ENCODE measurements at places on chromosomes 4 and X. TPM values are rescaled to one million over a fixed set of nuclear protein-coding genes. Genes with fewer than 3 reads are reported as not detected.

DNA sequence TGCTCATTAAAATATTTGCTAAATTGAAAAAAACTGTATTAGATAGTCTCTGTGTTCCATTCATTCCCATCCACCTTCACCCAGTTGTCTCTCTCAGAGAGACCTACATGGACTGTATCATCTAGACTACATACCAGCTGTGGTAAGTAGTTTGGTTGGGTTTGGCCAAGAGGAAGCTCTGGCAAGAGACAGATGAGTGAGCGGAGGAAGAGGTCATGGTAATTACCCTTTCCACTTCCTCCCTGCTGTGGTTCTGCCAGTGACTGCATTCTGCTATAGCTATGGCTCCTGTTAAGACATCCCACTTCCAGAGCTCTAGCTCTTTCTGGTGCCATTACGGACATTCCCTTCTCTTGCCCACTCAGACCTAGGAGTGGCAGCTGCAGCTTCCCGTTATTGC is 239.0 kb upstream of the MID1 start:
- H3K4me3 ChIP-seq, result no peak overlapping the region
- H3K36me3 ChIP-seq, result no peaks in the 10 kb centered on the region
- H3K4me1 ChIP-seq, result no peaks in the 10 kb centered on the region
- no peaks in the 10 kb centered on the region for H3K27me3 ChIP-seq
- no peak for DNase-seq

DNA sequence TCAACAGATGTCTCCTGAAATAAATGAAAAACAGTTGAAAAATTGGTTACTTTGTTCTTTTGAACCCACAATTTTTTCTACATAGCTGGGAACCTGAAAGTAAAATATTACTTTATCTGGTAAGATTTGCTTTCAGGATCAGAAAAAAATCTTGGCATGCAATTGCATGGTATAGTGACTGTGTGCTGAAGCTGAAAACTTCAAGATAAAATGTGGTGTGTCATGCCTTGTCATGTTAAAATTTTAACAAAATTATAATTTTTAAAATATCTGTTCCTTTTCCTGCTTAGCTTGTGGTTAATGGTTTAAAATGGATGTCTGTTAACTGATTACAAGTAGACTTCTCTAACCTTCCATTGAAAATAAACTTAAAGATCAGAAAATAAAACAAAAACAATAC is 904.8 kb downstream of the PDHA2 start:
- no peaks in the 10 kb centered on the region for H3K36me3 ChIP-seq
- no peaks in the 10 kb centered on the region for H3K27me3 ChIP-seq
- H3K4me1 ChIP-seq, result no peaks in the 10 kb centered on the region
- no peak overlapping the region for H3K4me3 ChIP-seq

GRCh38 chr4:177235026-177235425 is 74.6 kb upstream of the NEIL3 start:
- no peak for DNase-seq
- H3K4me3 ChIP-seq, result no peak overlapping the region
- H3K36me3 ChIP-seq, result no peaks in the 10 kb centered on the region
- H3K27me3 ChIP-seq, result no peaks in the 10 kb centered on the region
- no peak overlapping the region for H3K27ac ChIP-seq
- H3K4me1 ChIP-seq, result no peaks in the 10 kb centered on the region

COL25A1 gene
- total RNA-seq, result 2.3 TPM

- H3K36me3 ChIP-seq, result no peaks in the 10 kb centered on the region
- no peaks in the 10 kb centered on the region for H3K4me1 ChIP-seq
- no peak for DNase-seq
- H3K27me3 ChIP-seq, result no peaks in the 10 kb centered on the region
Observed at GRCh38 chrX:76538860-76539259, 111.3 kb downstream of the MAGEE1 start.

GRCh38 chrX:3165808-3166207 is 124.5 kb downstream of the ARSF start:
- no peak overlapping the region for H3K4me3 ChIP-seq
- no peak for DNase-seq
- H3K36me3 ChIP-seq, result no peaks in the 10 kb centered on the region
- no peaks in the 10 kb centered on the region for H3K27me3 ChIP-seq
- H3K27ac ChIP-seq, result no peak overlapping the region
- no peaks in the 10 kb centered on the region for H3K4me1 ChIP-seq

ARMCX1 gene
- total RNA-seq, result 15.6 TPM

SCML2 gene
- 1.4 TPM for total RNA-seq

- H3K4me3 ChIP-seq, result no peak overlapping the region
- no peaks in the 10 kb centered on the region for H3K27me3 ChIP-seq
- no peak overlapping the region for H3K27ac ChIP-seq
- no peaks in the 10 kb centered on the region for H3K36me3 ChIP-seq
- DNase-seq, result no peak
- H3K4me1 ChIP-seq, result no peaks in the 10 kb centered on the region
Observed at GRCh38 chr4:56728512-56728911, 47.4 kb upstream of the HOPX start.

DMP1 gene
- not detected for total RNA-seq

DNA sequence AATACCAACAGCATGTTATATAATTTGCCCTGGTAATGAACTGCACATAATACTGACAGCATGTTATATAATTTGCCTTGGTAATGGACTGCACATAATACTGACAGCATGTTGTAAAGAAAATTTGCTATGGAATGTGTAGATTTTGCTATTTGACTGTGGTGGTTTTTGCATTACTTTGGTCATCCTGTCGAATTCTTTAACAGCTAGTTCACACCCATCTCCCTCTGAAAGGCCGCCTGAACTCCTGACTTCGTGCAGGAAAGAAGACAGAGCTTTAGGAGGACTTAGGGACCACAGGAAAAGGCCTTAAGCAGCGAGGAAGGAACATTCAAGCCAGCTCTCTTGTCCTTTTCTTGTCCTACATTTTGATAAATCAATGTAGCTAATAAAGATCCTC is 45.2 kb upstream of the DCLK2 start:
- H3K36me3 ChIP-seq, result no peaks in the 10 kb centered on the region
- DNase-seq, result no peak
- no peaks in the 10 kb centered on the region for H3K27me3 ChIP-seq

ADGRL3 gene
- total RNA-seq, result 8.9 TPM

- no peak for DNase-seq
- no peaks in the 10 kb centered on the region for H3K36me3 ChIP-seq
- no peaks in the 10 kb centered on the region for H3K27me3 ChIP-seq
- H3K4me1 ChIP-seq, result peaks cover 7% of the 10 kb centered on the region
Observed at GRCh38 chr4:3683077-3683743, 83.0 kb upstream of the ADRA2C start.

DNA sequence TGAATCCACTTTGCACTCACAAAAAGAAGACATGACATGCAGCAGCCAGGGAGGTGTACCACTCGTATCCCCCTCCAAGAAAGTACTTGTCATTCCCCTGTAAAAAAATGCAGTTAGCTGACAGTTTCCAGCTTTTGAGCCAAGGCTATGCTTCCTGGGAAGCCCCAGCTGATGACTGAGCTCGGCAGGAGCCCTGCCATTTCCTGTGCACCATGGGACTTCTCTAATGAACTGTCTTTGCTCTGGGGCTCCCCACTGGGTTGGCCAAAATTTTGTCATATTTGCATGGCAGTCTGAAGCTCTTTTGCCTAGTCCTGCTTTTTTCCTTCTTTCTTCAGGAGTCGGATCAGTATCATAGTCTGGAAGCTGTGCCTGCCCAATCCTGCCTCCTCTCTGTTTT is 104.5 kb upstream of the MAOA start:
- no peaks in the 10 kb centered on the region for H3K36me3 ChIP-seq
- no peak overlapping the region for H3K27ac ChIP-seq
- peak; percentile 53 for DNase-seq

RCHY1 gene
- total RNA-seq, result 40.2 TPM

- H3K36me3 ChIP-seq, result no peaks in the 10 kb centered on the region
- no peak overlapping the region for H3K4me3 ChIP-seq
- peak; percentile 46 for DNase-seq
- H3K27me3 ChIP-seq, result no peaks in the 10 kb centered on the region
Observed at GRCh38 chr4:3470244-3471097, 7.4 kb downstream of the DOK7 start.

- peak overlapping the region; percentile 58 for H3K27ac ChIP-seq
- H3K27me3 ChIP-seq, result no peaks in the 10 kb centered on the region
- no peak overlapping the region for H3K4me3 ChIP-seq
Observed at GRCh38 chr4:13640149-13640940, 12.8 kb upstream of the BOD1L1 start.

DNA sequence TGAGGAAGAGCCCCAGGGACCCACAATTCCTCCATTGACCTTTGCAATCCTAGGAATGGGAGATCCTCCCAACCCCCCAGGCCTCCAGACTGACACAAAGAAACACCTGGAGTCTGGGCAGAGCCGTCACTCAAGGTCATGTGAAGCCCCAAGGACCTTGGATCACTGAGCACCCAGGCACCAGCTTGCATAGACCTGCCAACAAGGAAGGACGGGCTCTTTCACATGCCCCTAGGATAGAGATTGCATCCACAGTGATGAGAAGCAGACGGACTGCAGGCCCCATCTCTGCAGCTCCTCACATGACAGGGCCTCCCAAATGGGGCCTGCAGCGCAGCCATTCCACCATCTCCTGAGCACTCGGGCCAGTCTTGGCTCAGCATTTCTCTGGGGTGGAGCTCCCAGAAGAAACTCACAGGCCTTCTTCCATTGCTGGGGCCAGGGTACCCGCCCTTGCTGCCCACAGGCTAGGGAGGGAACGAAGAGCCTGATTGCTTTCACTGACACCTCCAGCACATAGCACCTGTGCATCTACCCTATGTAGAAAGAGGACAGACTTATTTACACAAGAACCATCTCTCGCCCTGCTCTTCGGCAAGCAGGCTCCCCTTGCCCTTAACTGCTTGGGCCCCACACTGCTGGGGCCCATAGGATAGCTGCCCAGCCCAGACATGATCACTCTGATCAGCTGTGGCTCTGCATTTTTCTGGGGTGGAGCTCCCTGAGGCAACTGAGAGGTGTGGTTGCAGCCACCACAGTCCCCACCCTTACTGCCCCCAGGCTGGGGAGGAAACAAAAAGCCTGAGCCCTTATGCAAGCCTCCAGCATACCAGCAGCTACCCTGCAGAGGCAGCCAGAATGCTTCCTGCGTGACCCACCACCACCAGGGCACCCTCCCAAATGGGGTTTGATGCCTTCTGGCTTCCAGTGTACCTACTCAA is 185.7 kb upstream of the ZCCHC13 start:
- no peaks in the 10 kb centered on the region for H3K27me3 ChIP-seq
- no peak overlapping the region for H3K27ac ChIP-seq
- no peak overlapping the region for H3K4me3 ChIP-seq
- H3K4me1 ChIP-seq, result no peaks in the 10 kb centered on the region
- no peaks in the 10 kb centered on the region for H3K36me3 ChIP-seq
- DNase-seq, result no peak

DNA sequence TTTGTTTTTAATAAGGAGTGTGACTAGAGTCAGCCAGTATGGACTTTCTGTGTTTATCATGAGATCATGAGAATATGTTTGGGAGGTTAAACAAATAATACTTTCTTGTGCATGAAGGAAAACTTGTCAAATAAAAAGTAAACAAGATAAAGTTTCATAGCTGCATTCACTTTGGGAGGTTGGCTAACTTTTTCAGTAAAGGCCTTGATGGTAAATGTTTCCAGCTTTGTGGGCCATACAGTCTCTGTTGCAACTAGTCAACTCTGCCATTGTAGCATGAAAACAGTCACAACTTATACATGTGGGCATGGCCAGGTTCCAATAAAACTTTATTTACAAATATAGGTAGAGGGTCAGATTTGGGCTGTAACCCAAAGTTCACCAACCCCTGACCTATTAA is 150.4 kb downstream of the MID1 start:
- H3K27me3 ChIP-seq, result no peaks in the 10 kb centered on the region
- no peaks in the 10 kb centered on the region for H3K4me1 ChIP-seq
- no peak overlapping the region for H3K4me3 ChIP-seq
- DNase-seq, result no peak

- H3K4me3 ChIP-seq, result no peak overlapping the region
- no peaks in the 10 kb centered on the region for H3K27me3 ChIP-seq
- no peak for DNase-seq
Observed at GRCh38 chr4:114087596-114088230, 108.3 kb upstream of the ARSJ start.

DNA sequence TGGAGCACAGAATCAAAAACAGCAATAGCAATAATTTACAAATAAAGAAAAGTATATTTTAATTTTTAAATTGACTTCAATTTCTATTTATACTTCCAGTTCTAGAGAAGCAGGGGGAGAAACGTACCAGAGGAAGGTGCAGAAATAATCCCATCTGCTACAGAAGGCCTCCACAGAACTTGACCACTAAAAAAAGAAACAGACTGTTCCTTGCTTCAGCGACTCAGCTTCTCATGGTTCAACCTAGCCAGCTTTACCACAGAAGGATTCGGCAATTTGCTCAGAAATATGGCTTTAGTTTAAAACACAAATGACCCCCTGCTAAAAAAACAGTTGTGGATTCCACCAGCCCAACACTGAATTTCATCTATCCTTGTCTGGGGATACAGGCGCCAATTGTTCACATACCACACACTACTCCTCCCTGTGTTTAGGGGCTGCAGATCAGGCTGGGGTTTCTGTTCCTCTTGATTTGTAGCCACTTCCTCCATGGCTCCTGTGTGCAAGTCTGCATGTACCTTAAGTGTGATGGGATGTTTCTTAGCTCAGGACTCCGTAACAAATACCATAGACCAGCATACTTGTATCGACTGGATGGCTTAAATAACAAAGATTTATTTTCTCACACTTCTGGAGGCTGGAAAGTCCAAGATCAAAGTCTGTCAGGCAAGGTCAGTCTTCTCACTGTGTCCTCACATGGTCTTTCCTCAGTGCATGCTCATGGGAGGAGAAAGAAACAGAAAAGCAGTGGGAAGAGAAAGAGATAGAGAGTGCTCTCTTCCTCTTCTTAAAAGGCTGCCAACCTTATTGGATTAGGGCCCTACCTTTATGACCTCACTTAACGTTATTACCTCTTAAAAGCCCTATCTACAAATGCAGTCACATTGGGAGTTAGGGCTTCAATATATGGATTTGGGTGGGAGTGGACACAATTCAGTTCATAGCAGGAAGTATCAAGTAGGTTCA is 79.1 kb downstream of the AMOT start:
- DNase-seq, result no peak
- peaks cover 6% of the 10 kb centered on the region for H3K27me3 ChIP-seq
- H3K27ac ChIP-seq, result no peak overlapping the region
- no peaks in the 10 kb centered on the region for H3K36me3 ChIP-seq
- H3K4me1 ChIP-seq, result no peaks in the 10 kb centered on the region

GRCh38 chr4:15552557-15553362 is 83.1 kb downstream of the CC2D2A start:
- no peaks in the 10 kb centered on the region for H3K4me1 ChIP-seq
- H3K27ac ChIP-seq, result peak overlapping the region; percentile 84
- no peaks in the 10 kb centered on the region for H3K27me3 ChIP-seq
- H3K4me3 ChIP-seq, result no peak overlapping the region

GUCY1A1 gene
- total RNA-seq, result 64.6 TPM

CENPVL1 gene
- not detected for total RNA-seq

SFRP2 gene
- 4.1 TPM for total RNA-seq

RAB41 gene
- total RNA-seq, result not detected

GRCh38 chrX:13103188-13103913 is 58.9 kb upstream of the FAM9C start:
- no peaks in the 10 kb centered on the region for H3K36me3 ChIP-seq
- no peak overlapping the region for H3K4me3 ChIP-seq
- H3K4me1 ChIP-seq, result peaks cover 5% of the 10 kb centered on the region
- H3K27me3 ChIP-seq, result peaks cover 2% of the 10 kb centered on the region
- peak overlapping the region; percentile 7 for H3K27ac ChIP-seq

RXFP1 gene
- total RNA-seq, result 1.4 TPM

CXCL6 gene
- 8.2 TPM for total RNA-seq

CXCL11 gene
- not detected for total RNA-seq

CCSER1 gene
- 26.8 TPM for total RNA-seq

PRRG1 gene
- total RNA-seq, result 23.4 TPM

GRCh38 chrX:15750611-15751154 is 12.6 kb downstream of the CA5B start:
- no peak overlapping the region for H3K4me3 ChIP-seq
- H3K4me1 ChIP-seq, result peaks cover 7% of the 10 kb centered on the region
- H3K27me3 ChIP-seq, result peaks cover 2% of the 10 kb centered on the region
- peak overlapping the region; percentile 84 for H3K27ac ChIP-seq
- DNase-seq, result no peak
